GM18507 (cell line): ENCODE measurements at places on chromosomes 11 and 22.
A peak's percentile ranks its signal among the peaks of the same experiment; 100 is the strongest.

GRCh38 chr11:2584812-2585565 is 114.8 kb downstream of the KCNQ1OT1 start:
- DNase-seq, result no peak

- no peak for DNase-seq
Observed at GRCh38 chr22:33051960-33052839, 6.0 kb downstream of the SYN3 start.

GRCh38 chr11:38884145-38884865 is 2286.3 kb upstream of the RAG2 start:
- no peak for DNase-seq

DNA sequence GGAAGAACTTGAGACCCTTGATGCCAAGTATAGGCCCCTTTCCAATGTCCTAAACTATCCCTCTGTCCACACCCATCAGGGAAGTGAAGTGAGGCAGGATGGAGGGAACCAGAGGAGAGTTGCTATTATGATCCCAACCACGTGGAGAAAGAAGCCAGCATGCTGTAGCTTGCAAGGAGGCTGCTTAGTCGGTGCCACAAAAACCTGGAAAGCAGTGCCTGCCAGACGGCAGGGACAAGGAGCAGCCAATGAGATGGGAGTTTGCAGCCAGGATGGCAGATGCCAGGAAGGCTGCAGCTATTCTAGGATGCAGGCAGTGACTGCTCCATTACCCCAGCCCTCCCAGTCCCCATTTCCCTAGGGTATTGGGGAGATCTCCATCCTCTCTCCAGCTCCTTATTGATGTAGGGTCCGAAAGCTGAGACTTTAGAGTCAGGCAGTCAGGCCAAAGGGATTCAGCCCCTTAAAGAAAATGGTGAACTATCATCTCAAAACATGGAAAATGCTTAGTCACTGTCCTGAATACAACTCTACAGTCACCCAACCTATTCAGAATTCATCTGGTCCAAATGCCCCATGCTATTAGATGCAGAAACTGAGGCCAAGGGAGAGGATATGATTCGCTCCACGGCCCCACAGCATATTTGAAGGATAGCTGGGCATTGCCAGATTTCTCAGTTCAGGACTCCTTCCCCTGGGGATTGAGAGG is 18.4 kb upstream of the LRRC55 start:
- no peak for DNase-seq

DNA sequence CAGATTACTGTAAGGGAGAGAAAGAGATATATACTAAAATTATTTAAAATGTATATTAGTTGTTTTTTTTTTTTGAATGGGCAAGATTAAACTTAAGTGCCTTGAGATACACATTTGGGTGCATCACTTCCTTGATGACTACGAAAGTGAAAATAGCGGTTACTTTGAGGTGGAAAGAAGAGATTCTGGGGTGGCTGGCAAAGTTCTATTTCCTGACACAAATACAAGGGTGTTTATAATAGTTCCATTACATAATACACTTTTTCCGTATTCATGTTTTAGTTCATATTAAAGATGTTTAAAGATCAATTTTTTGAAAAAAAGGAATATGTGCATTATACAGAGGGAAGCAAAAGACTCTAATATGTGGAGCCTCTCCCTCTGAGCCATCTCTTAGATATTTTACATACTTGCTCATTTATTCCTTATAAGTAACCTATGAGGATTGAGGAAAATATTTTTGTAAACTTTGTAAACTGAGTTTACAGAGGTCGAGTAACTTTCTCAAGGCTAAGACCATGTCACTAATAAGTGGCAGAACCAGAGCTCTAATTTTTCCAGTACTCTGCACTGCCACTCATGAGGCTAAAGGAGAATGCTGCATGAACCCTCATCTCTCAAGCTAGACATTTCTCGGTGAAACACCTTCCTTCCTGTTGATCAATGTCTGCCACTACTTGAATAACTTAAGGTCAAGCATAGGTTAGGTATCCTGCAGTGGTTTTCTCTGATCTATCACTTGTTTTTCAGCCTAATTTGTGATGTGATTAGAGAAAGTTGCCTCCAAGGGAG is 58.6 kb downstream of the DDIAS start:
- DNase-seq, result peak; percentile 12

- DNase-seq, result no peak
Observed at GRCh38 chr22:39820256-39820655, 73.3 kb downstream of the ENTHD1 start.

DNA sequence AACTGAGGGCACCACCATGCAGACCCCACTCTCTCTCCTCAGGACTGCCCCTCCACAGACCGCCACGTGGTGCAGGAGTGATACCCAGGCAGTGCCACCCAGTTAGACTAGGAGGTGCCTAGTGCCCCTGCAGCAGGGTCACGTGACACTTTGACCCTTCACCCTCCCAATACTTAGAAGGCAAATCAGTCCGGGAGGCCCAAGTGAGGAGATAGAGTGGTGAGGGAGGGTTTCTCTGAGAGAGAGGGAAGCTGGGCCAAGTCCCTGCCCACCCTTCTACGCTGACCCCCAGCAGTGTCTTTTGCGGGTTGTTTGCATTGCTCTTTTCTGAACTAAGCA is 84.6 kb downstream of the BUD13 start:
- no peak for DNase-seq

GRCh38 chr11:119594639-119595249 is 134.3 kb downstream of the NECTIN1 start:
- no peak for DNase-seq

GRCh38 chr22:42716221-42716620 is 4.4 kb downstream of the A4GALT start:
- peak; percentile 64 for DNase-seq

- no peak for DNase-seq
Observed at GRCh38 chr11:64747961-64748665, 4.2 kb upstream of the RASGRP2 start.

GRCh38 chr11:87778357-87778756 is 396.9 kb downstream of the RAB38 start:
- DNase-seq, result no peak

- DNase-seq, result no peak
Observed at GRCh38 chr22:39941601-39942000, 18.6 kb upstream of the TMA7B start.

- no peak for DNase-seq
Observed at GRCh38 chr11:93487032-93487483, 56.1 kb downstream of the SMCO4 start.

DNA sequence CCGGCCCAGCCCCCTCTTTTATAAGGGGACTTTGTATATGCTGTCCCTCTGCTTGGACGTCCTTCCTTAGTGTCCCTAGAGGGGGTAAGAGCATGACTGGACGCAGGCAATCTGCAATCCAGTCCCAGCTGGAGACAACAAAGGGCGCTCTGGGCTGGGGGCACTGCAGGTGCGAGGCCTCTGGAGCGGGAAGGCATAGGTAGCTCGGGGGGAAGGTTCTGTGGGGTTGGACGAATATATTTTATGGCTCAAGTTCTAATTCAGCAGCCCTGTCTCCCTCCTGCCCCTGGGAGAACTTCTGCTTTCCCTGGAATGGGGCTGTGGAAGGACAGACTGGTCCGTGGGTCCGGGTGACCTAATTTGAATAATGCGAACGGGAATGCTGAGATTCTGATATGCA is 40.0 kb downstream of the KCNJ4 start:
- no peak for DNase-seq

- DNase-seq, result no peak
Observed at GRCh38 chr11:47533690-47534151, 19.2 kb downstream of the CELF1 start.

GRCh38 chr11:4156571-4156970 is 62.0 kb downstream of the RRM1 start:
- DNase-seq, result no peak

- DNase-seq, result no peak
Observed at GRCh38 chr22:35914665-35915476, 113.8 kb downstream of the RBFOX2 start.

DNA sequence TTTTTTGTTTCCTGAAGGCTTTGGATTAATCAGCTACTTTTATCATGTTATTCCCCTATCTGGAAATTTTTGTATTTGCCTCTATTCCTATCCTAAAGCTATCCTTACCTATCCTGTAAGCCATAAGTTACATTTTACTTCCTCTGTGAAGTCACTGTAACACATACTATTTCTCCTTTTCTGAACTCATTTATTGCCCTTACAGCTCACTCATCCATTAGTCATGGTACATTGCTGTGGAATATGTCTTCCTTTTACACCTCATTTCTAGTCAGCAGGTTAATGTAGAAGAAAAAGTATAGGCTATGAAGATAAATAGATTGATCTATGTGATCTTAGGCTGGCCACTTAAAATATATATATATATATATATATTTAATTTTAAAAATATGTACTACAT is 28.0 kb downstream of the SWAP70 start:
- no peak for DNase-seq

DNA sequence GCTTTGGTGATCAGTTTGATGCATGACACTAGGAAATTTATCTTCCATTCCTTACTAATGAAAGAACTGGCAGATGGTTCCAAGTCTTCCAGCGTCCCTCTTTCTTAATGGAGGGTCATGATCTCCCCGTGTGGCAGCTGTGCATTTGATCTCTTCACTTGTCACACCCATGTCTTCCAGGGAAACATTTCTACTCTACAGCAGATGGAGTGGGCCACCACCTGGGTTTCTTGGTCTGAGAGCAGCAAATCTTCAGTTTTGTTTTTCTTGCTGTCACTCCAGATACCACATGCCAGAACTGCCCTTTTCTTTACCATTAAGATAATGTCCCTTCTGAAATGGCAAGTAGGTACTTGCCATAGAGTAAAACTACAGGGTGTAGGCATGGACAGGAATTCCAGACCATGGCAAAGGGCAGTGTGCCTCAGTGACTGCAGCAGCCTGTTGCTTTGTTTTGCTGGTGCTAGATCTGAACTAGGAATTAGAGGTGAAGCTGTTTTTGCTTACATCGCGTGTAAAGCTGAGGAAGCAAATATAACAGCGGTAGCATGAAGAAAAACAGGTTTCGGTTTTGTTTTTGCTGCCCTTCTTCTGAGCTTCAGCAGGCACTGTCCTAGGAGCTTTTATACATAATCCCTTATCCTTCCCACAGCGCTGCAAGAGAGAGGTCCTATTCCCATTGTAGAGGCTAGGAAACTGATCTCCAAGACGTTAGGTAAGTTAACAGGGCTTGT is 20.7 kb upstream of the C11orf96 start:
- no peak for DNase-seq

GRCh38 chr11:124474079-124474478 is 28.6 kb upstream of the OR8B8 start:
- DNase-seq, result no peak

DNA sequence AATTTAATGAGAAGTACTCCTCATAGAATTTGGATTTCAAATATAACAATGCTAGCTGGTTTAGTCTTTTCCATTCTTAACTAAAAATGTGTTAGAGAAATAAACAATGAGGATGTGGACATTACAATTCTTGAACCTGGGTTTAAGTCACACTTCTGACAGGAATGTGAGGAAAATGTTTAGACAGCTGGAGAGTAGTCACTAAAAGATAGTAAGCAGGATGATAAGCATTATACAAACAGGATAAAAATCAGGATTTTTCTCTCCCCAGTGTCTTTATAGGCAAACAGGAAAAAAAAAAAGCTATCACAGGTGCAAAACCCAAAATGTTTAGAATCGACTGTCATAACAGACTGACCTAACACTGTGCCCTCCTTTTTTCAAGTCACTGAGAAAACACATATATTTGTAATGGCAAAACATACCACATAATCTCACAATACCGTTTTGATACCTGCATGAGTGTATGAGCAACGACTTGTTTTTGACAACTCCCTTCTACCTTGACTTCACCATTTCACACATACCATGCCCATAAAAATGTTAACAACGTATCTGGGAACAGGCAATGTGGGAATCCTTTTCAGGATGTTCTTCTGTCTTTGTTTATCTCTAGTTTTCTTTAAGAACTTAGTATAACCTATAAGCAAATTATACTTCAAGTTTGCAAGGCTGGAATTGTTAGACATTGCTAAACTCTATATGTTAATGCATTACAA is 242.0 kb downstream of the SBF2 start:
- DNase-seq, result no peak

GRCh38 chr11:3217818-3218482 is 663 bp downstream of the MRGPRG start:
- no peak for DNase-seq

GRCh38 chr22:25770333-25770732 is 28.3 kb downstream of the MYO18B start:
- no peak for DNase-seq

DNA sequence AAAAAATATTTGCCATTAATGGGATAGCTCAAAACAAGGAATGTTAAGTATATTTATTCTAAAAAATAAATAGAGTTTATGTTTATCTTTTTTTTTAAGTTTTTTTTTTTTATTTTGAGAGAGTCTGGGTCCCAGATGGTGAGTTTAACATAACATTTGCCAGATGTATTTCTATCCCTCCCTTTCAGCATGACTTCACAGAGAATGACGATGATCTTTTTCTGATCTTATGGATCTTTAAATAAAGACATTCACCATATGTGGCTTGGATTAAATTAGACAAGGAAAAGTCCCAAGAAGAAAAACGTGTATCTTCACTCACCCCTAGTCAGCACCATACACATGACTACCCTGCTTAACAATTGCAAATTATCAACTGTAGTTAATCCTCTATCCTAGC is 839.8 kb upstream of the CNTN5 start:
- no peak for DNase-seq

GRCh38 chr11:65435981-65436411 is 13.4 kb downstream of the NEAT1 start:
- DNase-seq, result no peak

DNA sequence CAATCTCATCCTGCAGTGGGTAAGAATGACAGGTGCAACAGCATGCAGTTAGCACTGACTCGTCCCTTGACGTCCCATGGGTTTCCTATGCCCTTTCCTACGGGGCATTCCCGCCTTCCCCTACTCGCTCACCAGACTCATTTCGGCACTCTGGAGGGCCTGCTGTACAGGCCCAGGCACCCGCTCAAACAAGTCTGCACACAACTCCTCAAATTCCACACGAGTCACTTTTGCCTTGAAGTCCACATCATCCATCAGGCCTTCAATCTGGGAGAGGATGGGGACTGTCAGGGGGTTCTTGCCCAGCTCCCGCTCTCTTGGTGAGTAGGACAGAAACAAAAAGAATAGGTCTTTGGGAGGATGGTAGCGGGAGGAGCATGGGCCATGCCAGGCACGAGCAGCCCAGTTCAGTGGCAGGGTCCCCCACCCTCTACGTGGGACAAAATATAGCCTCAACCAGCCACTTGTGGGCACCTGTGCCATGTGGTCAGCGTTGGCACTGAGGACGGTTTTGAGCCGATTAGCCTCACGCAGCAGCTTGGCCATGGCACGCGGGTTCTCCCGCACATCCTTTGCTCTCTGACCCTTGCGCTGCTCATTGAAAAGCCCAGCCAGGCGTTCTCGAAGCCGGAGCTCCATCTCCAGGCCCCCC is 4.7 kb downstream of the HYOU1 start:
- no peak for DNase-seq

DNA sequence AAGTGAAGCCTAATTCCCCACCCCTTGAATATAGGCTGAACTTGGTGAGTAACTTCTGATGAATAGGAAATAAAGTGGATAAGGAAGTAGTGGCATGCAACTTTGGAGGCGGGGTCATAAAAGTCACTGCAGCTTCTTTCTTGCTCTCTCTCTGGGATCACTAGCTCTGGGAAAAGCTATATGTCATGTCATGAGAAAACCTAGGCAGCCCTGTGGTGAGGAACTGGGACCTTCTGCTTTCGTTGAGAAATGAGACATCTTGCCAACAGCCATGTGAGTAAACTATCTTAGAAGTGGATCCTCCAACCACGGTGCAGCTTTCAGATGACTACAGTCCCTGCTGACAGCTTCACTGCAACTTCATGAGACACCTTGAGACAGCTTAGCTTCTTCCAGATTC is 15.7 kb downstream of the ZNF214 start:
- DNase-seq, result no peak
